NCI-H2171 (cell line): ENCODE measurements at places on chromosomes 11 and 22.

GRCh38 chr11:132330515-132330914 lies 960.1 kb downstream of the NTM start:
- DNase-seq = no peak

DNA sequence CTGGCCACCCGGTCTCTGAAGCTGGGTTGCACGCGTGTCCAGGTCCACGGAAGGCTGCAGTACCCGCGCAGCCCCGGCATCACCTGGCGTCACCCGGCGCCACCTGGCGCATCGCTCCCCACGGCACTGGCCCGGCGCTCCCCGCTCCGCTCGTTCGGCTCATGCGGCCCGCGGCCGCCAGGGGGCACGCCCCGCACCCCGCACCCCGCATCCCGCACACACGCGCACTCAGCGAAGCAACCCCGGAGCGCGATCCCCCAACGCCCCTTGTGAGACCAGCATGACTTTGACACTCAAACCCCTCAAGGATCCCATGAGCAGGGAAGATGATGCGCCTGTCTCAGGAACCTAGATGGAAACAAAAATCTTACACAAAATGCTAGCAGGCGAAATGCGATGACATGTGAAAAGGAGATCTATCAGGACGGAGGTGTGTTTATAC lies 11.9 kb downstream of the B3GNT6 start:
- no peak for DNase-seq

GRCh38 chr11:97638641-97639224 lies 1248.9 kb downstream of the JRKL start:
- DNase-seq = no peak

DNA sequence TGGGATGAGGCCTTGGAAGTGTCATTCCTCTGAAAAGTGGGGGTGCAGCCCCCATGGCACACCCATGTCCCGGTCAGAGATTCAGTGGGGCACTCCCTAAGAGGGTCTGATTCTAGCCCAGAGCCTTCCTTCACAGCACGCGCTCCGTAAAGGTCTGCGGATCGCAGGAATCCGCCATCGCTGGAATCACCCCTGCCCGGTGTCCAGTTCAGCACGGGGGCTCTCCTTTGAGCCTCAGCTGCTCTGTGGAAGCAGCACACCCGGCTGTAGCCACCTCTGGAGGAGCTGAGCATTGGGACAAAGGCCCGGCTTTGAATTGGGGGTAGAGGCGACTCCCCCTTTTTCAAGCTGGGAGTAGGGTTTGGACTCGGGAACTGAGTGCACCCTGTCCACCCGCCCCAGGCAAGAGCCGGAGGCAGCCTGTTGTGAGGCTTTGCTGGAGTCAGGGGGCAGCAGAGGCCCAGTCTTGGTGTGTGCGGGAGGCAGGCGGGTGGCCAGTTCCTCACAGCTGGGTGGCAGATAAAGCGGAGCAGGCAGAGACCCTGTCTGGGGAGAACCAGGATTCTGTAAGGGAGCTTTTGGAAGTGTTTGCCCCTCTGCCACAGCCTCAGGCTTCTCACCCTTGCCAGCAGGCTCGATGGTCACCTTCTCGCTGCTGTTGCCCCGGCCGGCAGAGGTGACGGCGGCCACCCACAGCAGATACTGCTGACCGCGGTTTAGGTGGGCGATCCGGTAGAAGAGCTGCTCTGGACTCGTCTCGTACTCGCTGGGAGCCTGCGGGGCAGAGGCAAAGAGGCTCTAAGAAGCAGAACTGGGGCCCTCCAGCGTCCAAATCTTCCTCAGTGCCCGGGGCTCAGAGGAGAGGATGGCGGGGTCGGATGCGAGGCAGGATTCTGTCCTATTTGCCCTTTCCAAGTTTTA lies 115.9 kb downstream of the CEP164 start:
- DNase-seq = no peak

DNA sequence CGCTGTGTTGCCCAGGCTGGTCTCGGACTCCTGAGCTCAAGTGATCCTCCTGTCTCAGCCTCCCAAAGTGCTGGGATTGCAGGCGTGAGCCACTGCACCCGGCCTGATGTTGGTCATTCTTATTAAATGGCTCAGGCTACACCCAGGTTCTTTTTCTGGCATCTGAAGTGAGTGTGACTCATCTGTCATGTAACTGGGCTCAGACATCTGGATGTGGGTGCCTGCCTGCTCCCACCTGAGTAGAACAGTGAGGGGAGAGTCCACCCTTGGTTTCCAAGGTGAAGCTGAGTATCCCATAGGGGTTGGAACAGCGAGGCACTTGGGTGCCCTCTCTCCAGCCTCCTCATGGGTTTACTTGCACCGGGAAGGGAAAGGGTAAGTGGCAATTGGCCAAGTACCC lies 36.7 kb upstream of the EIF3D start:
- no peak for DNase-seq

DNA sequence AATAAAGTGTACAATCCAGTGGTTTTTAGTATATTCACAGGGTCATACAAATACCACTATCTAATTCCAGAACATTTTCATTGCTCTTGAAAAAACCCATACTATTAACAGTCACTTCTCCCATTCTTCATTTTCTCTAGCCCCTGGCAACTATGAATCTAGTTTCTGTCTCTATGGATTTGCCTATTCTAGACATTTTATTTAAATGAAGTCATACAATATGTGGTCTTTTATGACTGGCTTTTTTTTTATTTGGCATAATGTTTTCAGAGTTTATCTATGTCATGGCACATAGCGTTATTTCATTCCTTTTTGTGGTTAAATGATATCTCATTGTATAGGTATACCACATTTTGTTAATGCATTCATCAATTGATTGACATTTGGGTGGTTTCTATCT lies 59.4 kb downstream of the KDM2A start:
- DNase-seq = no peak
